ENCODE measurements at places on chromosomes 3 and 15.

DNA sequence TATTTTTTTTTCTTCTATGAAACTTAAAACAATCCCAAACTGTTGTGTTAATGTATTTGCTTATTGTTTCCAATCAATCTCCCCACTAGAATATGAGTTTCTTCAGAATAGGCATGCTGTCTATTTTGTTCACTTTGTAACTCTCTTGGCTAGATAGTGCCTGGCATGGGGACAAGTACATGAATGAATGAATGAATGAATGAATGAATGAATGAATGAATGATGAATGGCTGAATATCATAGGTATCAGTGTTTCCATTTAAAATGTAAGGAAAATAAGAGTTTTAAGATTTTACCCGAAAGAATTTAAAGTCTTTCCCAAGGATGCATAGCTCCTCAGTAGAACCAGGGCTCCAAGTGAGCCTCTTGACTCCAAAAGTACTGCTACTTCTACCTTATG, 294.9 kb upstream of the GADL1 start:
- DNase-seq, result no peak

DNA sequence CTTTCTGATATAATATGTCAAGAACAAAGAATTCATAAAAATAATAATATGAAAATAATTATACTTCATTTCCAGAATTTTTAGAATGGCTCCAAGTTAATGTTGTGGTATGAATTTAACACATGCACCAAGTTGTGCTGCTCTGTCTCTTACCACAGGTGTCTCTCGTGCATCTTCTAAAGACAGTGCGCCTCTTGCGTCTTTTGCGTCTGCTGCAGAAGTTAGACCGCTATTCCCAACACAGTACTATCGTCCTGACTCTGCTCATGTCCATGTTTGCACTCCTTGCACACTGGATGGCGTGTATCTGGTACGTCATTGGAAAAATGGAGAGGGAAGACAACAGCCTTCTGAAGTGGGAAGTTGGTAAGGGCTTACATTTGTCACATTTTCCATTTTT, 246.6 kb downstream of the KCNH8 start:
- no peak for DNase-seq

GRCh38 chr15:52331490-52332240, 36.1 kb upstream of the MYO5C start:
- DNase-seq, result peak; percentile 30

GRCh38 chr3:186456731-186457191, 87.4 kb downstream of the CRYGS start:
- no peak for DNase-seq

DNA sequence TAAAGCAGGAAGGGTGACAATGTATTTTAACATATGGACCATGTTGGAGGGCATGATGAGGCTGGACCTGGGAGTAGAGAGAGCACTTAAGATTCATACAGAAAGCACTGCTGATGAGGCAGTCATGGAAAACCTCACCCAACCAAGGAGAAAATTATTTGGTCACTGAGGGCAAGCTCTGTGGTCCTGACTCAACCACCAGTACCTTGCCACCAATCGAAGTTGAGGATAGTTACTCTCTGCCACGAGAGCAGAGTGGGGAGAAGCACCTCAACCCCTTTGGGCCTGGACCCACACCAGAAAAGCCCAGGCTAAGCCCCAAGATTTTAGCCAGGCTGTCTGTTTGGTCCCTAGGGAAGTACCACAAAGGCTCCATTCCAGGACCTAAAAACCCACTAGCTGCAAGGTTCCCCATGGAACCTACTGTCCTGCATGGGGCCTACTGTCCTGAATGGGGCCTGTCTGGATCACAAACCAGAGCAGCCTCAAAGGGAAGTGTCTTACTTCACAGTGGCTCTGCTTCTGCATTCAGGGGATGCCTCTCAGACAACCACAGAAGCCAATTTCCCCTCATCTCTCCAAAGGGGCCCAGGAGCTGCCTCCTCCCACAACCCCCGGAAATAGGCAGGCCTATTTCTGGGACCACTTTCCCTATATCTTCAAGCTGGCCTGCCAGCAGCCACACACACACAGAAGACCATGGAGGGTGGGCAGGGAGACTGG, 4.2 kb downstream of the CCDC71 start:
- DNase-seq, result peak; percentile 15

DNA sequence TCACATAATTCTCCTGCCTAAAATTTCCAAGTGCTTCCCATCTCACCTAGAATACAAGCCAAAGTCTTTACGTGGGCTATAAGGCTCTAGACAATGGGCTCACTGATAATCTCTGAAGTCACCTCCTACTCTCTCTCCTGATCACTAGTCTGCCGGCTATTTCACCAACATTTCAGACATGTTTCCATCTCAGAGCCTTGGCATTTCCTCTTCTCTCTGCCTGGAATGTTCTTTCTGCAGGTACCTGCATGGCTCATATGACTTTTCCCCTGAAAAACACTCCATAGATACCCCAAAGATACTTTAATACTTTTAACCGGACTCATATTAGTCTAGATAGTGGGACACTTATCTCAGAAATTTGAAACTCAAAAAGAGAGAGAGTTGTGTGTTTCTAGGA, 32.7 kb downstream of the CD200 start:
- no peak for DNase-seq

DNA sequence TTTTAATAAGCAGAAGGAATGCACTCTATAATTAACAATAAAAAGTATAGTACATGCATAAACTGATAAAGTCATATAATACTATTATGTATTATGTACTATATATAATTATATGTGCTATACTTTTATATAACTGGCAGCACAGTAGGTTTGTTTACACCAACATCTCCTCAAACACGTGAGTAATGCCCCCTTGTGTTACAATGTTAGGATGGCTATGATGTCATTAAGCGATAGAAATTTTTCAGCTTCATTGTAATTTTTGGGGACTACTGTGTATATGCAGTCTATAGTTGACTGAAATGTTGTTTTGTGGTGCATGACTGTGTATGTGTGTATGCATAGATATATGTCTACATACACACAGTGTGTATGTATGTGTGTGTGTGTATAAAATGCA, 100.6 kb downstream of the SLMAP start:
- no peak for DNase-seq

- DNase-seq, result no peak
Measured at GRCh38 chr3:110243081-110243480, 828.5 kb upstream of the NECTIN3 start.

GRCh38 chr3:15486979-15487378, 34.5 kb downstream of the COLQ start:
- no peak for DNase-seq

- no peak for DNase-seq
Measured at GRCh38 chr3:157078131-157078810, 81.7 kb downstream of the CCNL1 start.

DNA sequence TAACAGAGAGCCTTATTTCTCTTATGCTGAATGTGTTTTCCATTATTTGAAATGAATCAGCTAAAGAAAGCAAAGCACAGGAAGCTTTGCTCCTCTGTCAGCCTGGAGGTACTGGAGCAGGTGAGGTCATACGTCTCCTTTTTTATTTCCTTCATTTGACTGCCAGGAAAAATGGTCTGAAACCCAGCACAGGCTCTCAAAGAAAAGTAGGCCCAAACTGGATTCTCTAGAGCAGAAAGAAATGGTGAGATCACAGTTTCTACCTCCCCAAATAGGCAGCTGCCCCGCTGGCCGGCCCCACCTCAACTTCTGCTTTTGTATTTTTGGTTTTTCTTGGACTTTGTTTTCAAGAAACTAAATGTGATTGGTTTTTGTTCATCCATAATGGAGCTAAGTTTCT, 95.1 kb downstream of the RPL39L start:
- DNase-seq, result no peak

GRCh38 chr3:101632586-101632985, 44.3 kb downstream of the ZBTB11 start:
- no peak for DNase-seq

GRCh38 chr15:75836959-75837334, 6.3 kb upstream of the UBE2Q2 start:
- peak; percentile 29 for DNase-seq

DNA sequence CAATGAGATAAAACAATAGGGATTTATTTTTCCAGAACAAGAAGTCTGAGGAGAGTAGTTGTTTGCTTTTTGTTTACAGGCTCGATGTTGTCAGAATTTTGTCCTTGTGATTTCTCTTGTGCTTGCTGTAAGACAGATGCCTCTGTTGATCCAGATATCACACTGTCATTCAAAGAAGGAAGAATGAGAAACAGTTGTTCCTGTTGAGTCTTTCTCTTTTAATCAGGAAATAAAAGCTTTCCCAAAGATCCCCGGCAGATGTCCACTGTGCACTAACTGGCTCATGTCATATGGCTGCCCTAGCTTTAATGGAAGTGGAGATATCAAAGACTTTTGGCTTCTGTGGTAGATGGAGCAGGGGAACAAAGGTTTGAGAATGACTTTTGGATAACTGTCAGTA, 6.8 kb downstream of the SERPINI1 start:
- DNase-seq, result no peak

- no peak for DNase-seq
Measured at GRCh38 chr3:151798466-151798865, 15.4 kb upstream of the AADAC start.

DNA sequence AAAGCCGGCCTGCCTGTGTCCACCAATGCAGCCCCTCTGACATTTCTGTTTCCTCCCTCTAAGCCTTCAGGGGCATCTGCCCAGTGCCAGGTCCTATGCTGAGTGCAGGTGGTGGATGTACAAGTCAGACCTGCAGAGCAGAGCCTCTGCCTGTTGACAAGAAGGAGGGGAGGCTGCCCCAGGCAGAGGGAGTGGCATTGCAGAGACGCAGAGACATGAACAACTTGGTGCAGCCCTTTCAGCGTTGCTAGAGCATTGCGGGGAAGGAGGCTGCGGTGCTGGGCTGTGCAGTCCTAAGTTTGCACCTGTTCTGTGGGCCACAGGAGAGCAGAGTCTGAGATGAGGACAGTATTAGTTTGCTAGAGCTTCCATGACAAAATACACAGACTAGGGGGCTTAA, 65.2 kb downstream of the LSM3 start:
- no peak for DNase-seq

DNA sequence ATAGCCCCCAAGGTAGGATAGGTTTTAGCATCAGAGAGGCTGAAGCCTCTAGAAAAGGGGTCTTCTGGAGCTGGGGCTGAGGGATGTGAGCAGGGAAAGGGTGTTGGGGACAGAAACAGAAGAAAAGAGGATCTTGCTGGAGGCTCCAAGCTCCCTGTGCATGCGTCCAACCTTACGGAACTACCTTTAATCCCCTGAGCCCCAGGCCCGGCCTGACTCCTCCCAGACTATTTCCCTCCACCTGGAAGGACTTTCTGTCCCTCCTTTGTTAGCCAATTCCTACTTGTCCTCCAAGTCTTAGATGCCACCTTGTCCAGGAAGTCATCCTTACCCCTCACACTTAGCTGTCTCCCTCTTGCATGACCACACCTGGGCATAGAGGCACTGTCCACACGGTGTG, 50.0 kb upstream of the VPS8 start:
- no peak for DNase-seq

DNA sequence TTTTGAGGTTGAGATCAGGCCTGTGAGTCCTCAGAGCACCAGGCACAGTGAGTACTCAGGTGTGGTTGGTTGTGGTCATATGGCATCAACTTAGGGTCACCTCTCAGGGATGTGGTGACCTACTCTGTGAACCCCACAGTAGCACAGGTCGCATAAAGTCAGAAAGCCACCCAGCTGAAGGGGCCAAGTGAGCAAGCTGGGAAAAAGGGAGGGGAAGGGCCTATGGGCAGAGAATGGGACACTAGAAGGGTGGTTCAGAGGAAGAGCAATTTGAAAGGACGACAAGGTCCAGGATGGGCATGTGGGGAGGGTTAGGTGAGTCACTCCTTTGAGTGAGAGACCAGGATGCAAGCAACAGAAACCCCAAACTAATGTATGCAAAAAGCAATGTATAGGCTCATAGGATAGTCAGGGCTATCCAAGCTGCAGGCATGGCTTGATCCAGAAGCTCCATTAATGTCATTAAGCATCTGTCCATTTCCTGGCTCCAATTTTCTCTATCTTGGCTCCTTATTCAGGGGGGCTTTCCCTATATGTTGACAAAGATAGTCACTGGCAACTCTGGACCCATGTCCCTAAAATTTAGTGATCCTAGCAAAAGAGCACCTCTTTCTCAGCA, 33.5 kb downstream of the HMCES start:
- DNase-seq, result no peak

DNA sequence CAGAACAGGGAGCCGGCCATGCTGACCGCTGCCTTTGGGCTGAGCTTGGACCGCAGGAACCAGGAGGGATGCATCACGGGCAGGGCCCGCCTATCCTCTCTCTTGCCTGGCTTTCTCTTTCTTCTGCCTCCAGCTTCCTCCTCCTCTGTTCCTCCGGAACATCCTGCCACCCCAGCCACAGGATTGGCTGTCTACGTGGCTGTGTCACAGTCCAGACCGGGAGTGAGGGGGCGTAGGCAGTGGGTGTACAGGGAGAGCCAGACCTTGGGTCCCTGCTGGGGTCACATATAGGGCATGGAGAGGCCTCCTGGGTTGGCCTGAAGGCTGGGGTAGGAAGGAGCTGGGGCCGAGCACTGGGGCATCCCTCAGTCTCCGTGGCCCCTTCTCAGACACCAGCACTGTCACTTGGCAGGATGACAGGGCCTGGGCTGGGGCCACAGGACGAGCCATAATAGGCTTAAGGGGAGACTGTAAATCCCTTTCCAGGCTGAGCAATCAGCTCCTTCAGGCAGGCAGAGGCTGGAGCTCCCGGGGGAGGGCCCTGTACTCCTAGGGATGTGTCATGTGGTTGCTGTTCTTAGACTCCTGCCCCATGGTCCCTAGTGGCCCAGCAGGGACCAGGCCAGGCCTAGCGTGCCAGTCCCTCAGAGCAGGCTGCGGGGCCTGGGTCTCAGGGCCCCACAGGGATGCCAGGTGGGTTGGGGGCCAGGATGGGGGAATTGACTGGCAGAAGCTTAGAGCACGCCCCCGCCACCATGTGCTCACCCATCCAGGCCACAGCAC, 25.4 kb downstream of the LINGO1 start:
- DNase-seq, result no peak

DNA sequence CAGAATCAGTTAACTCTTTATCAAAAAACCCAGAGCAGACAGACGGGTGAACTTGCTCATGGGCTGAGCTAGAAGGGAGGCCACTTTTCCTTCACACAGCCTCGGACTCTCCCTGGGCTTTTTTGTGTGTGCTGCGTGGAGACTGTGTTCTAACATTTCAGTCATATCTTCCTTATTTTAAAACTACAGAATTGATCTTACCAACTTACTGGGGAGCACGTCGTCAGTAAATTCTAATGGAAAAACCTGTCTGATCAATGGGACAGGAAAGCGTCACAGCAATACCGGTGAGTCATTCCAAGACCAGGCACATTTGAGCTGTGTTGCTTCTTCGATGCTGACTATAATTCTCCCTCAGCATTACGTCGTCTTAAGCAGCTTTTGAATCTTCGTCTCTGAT, 145.1 kb downstream of the LPP start:
- no peak for DNase-seq

- no peak for DNase-seq
Measured at GRCh38 chr3:23863060-23863459, 53.7 kb downstream of the NKIRAS1 start.

- no peak for DNase-seq
Measured at GRCh38 chr15:22224241-22224671, 143.9 kb downstream of the OR4M2 start.

- no peak for DNase-seq
Measured at GRCh38 chr3:31613654-31614053, 80.9 kb downstream of the STT3B start.

DNA sequence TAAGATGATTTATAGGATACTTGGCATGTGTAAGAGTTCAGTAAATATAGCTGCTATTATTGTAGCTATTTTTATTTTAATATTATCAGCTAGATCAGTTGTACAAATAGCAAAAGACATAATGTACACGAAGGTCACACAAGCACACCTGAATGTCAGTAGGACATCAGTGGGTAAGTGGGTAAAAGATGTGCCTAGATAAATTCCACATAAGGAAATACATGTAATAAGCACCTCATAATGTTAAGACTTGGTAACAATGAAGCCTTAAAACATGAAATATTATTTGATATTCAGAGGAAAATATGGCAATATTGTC, 41.5 kb downstream of the ABHD2 start:
- no peak for DNase-seq
